MCF 10A (cell line): ENCODE measurements at places on chromosomes 7 and 10.

- peak; percentile 9 for DNase-seq
These were observed 513 bp downstream of the ODAD2 start for GRCh38 chr10:27998178-27998953.

DNA sequence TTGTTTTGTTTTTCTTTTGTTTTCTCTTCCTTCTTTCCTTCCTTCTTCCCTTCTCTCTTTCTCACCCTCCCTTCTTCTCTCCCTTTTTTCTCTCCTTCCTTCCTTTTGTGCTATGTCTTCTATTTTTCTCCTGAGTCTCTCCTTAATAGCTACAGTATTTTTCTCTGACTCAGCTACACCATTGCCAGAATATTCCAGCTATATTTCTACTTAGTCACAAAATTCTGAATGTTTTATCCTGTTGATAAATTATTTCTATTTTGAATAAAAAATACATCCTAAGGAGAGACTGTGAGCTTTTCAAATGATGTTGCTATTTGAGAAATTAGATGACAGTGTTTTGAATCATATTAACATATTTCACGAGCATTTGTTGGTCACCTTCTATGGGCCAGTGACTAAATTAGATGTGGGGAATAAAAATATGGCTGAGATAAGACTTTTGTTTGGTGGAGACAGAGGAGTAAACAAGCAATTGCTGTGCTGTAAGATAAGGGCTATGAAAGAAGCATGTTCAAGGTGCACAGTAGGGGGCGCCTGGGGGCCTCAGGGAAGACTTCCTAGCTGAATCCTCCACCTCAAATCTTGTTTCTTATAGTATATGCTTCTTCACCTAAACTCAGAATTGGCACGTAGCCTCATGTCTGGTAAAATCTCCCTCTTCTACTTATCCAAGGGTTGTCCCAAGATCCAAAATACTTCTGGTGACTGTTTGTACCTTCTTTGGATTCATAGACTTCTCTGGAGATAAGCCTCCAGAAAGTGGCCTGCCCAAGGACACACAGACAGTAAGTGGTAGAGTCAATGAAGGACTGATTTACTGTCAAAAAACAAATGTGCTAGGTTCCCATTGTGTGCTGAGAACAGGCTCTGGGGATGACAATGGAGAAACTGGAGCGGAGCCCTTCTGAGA, 115.5 kb upstream of the CREB5 start:
- DNase-seq, result peak; percentile 65

GRCh38 chr10:113552014-113552413, 839 bp upstream of the HABP2 start:
- DNase-seq, result peak; percentile 57

DNA sequence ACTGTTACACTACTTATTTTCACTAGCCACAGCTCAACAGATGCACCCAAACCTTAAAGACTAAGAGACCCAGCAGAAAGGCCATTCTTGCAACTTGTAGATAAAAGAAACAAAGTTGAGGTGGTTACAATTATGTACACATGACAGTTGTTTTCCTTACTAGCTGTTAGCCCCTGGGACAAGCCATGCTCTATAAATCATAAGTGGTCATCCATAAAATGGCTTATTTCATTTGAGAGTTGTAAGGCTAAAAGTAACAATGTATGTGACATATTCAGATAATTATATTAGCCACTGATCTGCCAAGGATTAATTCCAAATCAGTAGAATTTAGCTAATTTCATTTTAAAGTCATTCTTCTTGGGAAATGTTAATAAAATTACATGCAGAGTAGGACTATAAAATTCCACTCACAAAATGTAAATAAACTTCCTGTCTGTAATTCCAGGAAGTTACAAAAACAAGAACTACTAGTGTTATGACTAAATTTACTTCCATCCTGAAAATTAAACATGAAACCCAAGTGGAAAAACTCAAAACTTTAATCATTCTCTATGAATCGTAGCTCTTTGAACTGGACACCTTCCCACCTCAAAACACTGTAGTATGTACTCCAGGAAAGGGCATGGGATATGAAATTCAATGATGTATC, 13.3 kb downstream of the SLC37A3 start:
- DNase-seq, result no peak

DNA sequence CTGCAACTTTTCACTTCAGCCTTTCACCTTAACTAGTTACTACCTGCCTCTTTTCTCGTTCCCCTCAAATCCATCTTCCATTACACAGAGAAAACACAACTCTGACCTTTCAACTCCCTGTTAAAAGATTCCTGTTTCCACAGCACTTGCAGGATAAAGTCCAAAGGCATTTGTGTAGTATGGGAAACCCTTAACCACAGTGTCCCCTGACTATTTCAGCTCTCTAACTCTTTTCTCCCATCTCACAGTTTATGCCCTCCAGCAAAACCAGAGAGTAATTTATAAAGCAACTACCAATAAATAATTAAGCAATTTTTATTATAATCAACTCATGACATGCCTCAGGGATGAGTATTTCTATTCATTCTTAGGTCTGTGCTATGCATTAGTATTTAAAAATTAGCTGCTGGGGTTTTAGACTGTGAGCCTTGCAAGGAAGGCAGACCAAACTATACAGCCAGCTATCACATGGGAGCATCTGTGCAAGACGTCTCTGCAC, 51.0 kb downstream of the COL1A2 start:
- no peak for DNase-seq

- DNase-seq, result no peak
These were observed 160.2 kb downstream of the DKK1 start for GRCh38 chr10:52474265-52474664.

DNA sequence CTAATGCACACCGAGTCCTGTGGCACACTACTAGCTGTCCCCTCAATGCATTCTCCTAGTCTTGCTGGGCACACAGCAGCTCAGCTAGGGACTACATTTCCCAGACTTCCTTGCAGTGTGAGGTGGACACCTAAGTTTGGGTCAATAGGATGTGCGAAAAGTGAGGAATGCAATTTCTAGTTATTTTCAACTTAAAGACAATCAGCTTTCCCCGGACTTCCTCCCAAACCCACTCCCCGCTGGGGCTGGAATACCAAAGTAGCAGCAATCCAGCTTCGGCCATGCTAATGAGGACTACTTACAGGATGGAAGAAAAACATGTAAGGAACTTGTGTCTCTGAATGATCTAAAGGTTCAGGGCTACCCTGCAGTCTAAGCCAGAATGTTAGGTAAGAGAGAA, 286.4 kb upstream of the LRRN3 start:
- DNase-seq, result no peak

- DNase-seq, result peak; percentile 27
These were observed 197.4 kb downstream of the AHR start for GRCh38 chr7:17495655-17496394.
